ENCODE measurements at places on chromosomes 4 and X.

GRCh38 chrX:55057675-55058249 is 17.1 kb upstream of the PAGE2B start:
- no peak for DNase-seq

DNA sequence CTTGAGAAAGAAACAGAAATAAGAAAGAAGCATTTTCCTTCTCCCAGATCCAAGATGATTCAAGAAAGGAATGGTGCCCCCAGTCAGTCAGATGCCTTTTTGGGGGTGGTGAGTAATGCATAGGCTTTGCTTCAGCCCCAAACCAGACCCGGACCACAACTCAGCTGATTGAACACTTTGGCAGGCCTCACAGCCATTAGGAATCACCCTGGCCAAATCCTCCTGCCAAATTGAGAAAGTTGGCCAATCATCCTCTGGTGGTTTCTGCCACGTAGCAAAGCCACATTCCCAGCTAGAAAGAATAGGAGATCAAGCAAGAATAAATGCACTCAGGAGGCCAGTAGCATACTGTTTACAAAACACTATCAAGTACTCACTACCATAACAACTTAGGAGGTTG is 33.7 kb downstream of the FRMD7 start:
- no peak for DNase-seq

GRCh38 chr4:52575406-52575805 is 83.7 kb downstream of the USP46 start:
- DNase-seq, result no peak

- DNase-seq, result no peak
These were observed 38.3 kb downstream of the AFAP1 start for GRCh38 chr4:7901311-7901885.

DNA sequence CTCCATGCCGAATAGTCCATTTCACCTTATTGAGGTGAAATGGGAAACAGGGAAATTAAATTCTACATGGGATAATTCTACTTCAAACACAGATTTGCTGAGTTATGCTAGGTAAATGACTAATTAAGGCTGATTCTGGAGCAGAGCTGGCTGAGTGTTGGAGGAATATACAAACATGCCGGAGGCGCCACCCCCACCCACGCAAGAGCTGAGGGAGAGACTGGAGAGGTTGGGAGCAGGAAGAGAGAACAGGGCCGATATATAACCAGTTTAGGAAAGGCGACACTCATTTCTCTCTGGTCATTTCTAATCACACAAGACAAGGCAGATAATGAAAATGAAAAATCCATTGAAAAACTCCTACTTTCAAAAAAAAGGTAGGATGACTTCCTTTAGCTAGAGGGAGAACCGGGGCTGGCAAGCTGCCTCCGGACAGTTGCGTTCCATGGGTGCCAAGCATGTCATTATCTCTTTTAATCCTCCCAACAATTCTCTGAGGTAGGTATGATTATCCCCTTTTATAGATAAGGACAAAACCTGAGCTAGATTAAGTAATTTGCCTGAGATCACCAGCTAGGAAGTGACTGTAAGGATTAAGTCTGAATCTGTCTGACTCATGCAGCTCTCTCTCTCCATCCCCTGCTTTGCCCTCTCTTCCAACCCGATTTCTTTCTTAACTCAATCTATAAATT is 27.6 kb upstream of the CFAP299 start:
- no peak for DNase-seq

- DNase-seq, result no peak
These were observed 13.1 kb downstream of the ACSL1 start for GRCh38 chr4:184812651-184813181.

GRCh38 chrX:124518885-124519284 is 172.5 kb downstream of the SH2D1A start:
- no peak for DNase-seq

DNA sequence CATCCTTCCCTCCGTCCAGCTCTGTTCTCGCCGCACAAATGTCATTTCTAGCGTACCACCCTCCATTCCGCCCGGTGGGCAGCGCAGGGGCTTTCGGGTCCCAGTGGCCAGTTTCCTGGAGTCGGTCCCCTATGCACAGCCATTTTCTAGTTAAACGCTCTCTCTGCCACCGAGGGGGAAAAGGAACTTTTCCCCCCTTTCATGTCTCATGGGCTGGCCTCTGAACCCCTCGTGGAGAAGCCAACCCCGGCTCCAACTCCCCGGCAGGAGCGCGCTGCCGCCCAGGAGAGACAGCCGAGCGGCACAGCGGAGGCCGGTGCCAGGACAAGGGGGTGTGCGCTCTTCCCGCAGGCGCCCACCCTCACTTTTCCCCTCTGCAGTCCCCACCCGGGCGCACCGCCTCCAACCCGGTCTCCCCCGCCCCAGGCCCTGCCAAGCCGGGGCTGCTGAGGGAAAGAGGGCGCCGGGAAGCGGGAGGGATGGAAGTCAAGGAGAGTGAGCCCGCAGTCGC is 662 bp downstream of the APBB2 start:
- DNase-seq, result no peak

- DNase-seq, result no peak
These were observed 42.0 kb upstream of the GBA3 start for GRCh38 chr4:22650771-22651170.

DNA sequence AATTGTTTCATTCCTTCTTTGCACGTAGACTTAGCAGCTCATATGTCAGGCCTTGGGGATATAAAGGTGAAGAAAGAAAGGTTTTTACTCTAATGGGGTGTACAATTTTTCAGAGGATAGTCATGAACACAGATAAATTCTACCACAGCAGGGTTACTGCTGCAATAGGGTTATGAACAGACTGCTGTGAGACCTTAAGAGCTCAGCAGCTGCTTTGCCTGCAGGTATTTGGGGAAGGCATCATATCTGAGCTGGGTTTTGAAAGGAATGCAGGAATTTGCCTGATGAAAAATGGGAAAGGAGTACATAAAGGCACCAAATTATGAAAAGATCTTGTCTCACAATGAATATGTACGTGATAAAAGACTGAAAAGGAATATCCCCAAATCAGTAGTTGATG is 128.9 kb downstream of the CEP135 start:
- no peak for DNase-seq

DNA sequence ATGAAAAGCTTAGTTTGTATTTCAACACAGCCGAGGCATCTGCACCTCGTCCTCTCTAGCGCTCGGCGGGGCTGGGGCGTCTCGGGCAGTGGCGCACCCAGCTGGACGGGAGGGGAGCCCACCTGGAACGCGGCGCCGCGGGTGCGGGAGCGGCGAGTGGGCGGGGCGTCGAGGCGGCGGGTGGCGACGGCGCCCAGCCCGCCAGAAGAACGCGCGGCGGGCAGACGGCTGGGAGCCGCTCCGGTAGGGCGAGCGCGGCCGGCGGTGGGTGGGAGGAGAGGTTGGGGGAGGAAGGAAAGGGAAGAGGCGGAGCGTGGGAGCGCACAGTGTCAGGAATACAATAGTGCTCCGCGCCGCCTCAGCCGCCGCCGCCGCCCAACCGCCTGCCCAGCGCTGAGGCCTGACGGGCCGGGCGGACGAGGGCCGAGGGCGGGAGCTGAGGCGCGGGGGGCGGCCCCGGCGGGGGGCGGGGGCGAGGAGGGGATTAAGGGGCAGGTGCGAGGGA is at the start of gene JADE3:
Gene JADE3 (plus strand): TSS at position 324 of the 505 bp plus-strand sequence. CDS start 72,474 bp downstream, outside the sequence.
- no peak for DNase-seq

DNA sequence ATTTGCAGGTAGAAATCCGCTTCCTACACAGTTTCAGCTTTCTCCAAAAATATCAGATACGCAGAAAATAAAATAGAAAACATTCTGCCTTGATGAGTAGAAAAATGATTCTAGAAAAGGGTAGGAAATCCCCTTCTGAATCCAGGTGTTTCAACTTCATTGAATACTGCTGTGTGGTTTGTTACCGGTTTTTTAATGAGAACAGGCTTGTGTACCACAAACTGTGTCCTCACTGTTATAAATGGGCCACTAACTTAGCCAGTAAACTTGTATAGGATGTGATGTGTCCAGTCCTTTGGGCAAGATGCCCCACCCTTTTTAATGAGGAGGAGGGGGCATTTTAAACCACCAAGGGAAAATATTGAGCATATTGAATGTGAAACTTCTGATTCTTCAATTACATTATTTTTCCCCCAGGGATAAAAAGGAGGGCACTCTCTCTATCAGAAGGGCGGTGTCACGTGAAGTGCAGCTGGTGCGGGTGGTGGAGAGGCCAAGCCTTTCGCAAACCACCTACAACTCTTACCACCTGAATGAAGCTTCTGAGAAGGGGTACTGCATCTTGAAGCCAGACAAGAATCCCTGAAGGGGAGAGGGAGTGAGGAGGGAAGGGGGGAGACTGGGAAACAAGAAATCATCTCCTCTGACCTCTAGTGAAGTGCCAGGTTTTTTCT is 4.5 kb downstream of the CXXC4 start:
- DNase-seq, result no peak

DNA sequence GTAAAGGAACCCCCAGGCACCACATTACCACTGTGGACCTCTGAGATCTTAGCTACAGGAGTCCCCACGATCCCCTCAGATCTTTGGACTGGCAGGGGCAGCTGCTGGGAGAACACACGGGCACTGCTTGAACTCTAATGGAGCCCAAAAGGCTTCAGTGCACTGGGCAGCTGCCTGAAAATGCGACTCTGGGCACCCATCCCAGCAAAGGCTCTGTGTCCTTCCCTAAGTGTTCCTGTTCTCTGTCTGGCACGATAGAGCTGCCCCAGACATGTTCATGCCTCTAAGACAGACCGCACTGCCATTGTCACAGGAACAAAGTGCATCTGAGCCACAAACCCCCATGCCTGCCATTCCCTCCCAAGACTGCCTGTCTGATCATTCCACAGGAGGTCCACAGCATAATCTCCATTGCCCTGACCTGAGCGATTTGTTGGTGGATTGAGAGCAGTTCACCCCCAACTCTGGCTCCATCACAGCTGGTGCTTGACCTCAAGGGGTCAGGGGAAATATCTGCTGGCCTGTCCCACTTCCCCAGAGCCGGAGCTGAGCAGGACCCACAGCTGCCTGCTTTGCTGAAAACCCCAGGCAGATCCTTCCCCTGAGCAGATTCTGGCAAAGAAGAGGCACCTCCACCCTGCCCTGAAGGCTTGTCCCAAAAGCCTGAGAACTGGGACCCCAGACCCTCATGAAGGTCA is 436.0 kb upstream of the INTU start:
- DNase-seq, result no peak

DNA sequence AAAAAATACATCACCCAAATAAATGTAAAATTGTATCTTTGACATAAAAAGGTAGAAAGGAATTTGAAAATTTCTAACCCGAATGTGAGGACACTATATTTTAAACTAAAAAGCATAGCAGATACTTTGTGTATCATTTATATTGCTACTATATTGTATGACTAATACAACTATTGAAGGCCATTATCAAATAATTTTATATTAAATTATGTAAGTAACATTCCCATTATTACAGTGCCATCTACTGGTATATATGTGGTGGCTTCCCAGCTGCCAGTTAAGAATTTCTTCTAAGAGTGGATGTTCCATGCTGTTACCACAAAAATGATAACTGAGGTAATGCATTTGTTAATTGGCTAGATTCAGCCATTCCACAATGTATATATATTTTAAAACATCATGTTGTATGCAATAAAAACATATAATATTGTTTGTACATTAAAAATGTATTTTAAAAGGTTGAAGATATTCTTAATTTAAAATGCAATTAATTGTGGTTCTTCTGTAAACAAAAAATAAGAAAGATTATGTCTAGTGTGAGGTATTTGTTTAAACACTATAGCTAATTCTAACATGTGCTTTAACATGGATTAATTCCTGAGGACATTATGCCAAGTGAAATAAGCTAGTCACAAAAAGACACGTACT is 65.3 kb downstream of the EGF start:
- DNase-seq, result no peak

GRCh38 chr4:123379392-123379791 is 17.2 kb upstream of the SPRY1 start:
- no peak for DNase-seq

- no peak for DNase-seq
These were observed 90.8 kb downstream of the AFF1 start for GRCh38 chr4:87025614-87026041.

DNA sequence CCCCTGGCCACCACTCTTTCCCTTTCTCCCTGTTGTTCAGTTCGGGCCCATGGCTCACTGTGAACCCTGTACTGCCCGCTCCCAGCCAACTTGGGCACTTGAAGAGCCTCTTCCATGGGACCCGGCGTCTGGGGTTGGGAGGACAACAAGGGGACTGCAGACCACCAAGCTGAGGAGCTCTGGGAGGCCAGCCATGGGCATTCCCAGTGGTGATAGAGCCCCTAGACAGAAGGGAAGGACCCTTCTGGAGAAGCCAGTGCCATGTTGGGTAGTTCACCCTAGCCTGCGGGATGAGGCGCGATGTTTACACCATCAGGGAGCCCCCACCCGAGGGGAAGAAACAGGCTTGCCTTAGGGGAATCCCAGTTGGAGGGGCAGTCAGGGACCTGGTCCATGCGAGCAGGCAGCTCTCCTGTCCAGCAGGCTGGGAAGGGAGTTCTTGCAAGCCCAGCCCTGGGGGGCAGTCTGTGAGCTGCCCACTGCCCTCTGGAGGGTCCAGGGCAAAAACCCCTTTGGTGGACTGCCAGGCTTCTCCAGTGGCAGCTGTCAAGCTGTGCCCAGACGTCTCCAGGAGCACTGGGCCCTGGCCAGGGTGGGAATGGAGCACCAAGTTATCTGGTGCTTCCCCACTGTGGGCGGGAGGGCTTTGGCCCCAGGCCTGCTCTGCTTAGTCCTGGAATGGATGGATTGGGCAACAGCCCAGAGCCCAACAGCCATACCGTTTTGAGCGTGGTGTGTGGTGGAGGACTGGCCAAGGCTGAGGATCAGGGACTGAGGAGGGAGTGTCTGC is 23.7 kb upstream of the UBA1 start:
- no peak for DNase-seq

DNA sequence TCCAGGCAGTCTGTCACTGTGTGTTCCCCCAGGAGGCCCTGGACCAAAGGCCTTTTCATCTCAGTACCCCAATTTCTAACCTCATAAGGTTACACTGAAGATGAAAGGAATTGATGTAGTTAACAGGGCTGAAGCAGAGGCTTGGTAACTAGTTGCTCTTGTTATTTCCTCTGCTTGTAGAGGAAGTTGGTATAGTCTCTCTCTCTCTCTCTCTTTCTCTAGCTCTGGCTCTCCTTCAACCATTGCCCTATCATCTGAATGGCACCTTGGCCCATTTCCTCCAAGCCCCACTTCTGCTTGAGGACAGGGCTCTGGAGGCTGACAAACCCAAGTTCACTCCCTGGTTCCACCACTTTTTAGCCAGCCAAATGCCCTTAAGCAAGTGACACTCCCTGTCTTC is 96.1 kb downstream of the MAMLD1 start:
- DNase-seq, result no peak

- no peak for DNase-seq
These were observed 60.6 kb downstream of the MAOA start for GRCh38 chrX:43716696-43717095.

GRCh38 chr4:145819853-145820181 is 118.8 kb downstream of the ZNF827 start:
- DNase-seq, result no peak

GRCh38 chr4:181970366-181970765 is 272.8 kb upstream of the TENM3 start:
- DNase-seq, result no peak

GRCh38 chr4:110108960-110109359 is 89.5 kb downstream of the ELOVL6 start:
- DNase-seq, result no peak
